ENCODE measurements at places on chromosomes 13 and 19.

GRCh38 chr19:46546194-46546896, 50.7 kb upstream of the PNMA8B start:
- no peak for DNase-seq

- DNase-seq: no peak
Measured at GRCh38 chr13:32707471-32707870, 121.2 kb downstream of the PDS5B start.

GRCh38 chr13:27432611-27433210, 8.3 kb downstream of the GTF3A start:
- peak; percentile 41 for DNase-seq

DNA sequence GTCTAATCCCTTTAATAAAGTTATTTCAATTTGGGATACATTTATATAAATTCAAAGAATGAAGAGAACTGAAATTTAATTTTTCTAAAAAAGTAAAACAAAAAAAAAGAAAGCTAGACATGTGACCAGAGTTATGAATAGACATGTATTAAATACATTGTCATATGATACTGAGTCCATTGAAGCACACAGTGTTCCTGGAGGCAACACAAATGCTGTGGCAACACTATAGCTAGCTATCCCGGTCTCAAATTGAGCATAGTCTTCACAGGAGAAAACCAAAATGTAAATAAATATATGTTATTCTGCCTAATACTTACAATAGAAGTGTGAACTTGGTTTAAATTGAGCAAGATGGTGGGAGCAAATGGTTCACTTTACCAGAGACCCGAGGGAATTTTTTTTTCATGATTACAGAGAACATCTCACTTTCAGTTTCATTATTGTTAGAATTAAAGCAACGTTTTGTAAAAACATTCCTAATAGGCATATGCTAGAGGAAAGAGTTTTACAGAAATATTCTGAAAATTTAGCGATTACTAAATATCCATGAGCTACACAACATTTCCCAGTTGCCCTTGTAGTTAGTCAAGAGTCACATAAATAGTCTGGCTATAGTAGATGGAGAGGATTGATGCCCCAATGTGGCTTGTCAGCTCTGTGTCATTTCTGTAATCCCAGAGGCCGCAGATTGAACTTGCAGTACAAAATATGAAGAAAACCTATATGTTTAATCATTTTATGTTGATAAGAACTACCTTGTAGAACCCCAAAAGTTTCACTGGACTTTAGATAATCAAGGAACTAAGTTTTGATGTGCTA, 775.7 kb upstream of the SPRY2 start:
- DNase-seq: no peak

- no peak for DNase-seq
Measured at GRCh38 chr13:40271931-40272775, 394.3 kb downstream of the FOXO1 start.

GRCh38 chr13:37645181-37645740, 46.7 kb upstream of the POSTN start:
- no peak for DNase-seq
